ENCODE measurements at places on chromosomes 7 and 10. TPM values are rescaled to one million over a fixed set of nuclear protein-coding genes. Genes with fewer than 3 reads are reported as not detected.

The ASB4 gene
- total RNA-seq: not detected

The CPXM2 gene
- not detected for total RNA-seq

The ZNF107 gene
- total RNA-seq: 12.9 TPM

The UBTD1 gene
- total RNA-seq: 2.1 TPM

The COMMD3 gene
- total RNA-seq: 64.7 TPM

DNA sequence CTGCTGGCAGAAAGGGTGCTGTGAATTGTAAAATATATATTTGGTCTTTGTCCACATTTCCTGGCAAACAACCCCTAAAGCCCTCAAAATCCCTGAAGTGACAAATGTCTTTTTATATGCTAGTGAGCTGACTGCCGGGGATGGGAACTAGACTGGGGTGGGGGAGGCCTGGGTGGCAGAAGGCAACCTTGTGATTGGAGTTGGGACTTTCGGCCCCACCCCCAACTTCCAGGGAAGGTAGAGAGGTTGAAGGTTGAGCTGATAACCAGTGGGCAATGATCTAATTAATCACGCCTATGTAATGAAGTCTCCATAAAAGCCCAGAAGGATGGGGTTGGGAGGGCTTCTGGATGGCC lies 2.7 kb downstream of the EPHA1 start:
- H3K36me3 ChIP-seq: no peaks in the 10 kb centered on the region
- DNase-seq: no peak
- H3K4me1 ChIP-seq: peaks cover 57% of the 10 kb centered on the region
- H3K27me3 ChIP-seq: no peaks in the 10 kb centered on the region
- no peak overlapping the region for H3K4me3 ChIP-seq
- H3K27ac ChIP-seq: no peak overlapping the region

- H3K27ac ChIP-seq: no peak overlapping the region
- H3K4me1 ChIP-seq: peaks cover 39% of the 10 kb centered on the region
- peaks cover 19% of the 10 kb centered on the region for H3K36me3 ChIP-seq
- DNase-seq: no peak
- H3K27me3 ChIP-seq: no peaks in the 10 kb centered on the region
Measured at GRCh38 chr7:55514546-55515265, 57.6 kb downstream of the VOPP1 start.

- H3K27ac ChIP-seq: no peak overlapping the region
- H3K4me1 ChIP-seq: no peaks in the 10 kb centered on the region
- H3K4me3 ChIP-seq: no peak overlapping the region
- no peaks in the 10 kb centered on the region for H3K27me3 ChIP-seq
Measured at GRCh38 chr7:147199868-147200267, 1083.3 kb downstream of the CNTNAP2 start.

- no peak for DNase-seq
- no peak overlapping the region for H3K27ac ChIP-seq
- no peaks in the 10 kb centered on the region for H3K27me3 ChIP-seq
- H3K36me3 ChIP-seq: no peaks in the 10 kb centered on the region
- no peaks in the 10 kb centered on the region for H3K4me1 ChIP-seq
- no peak overlapping the region for H3K4me3 ChIP-seq
Measured at GRCh38 chr7:46811529-46811928, 770.4 kb downstream of the TNS3 start.

DNA sequence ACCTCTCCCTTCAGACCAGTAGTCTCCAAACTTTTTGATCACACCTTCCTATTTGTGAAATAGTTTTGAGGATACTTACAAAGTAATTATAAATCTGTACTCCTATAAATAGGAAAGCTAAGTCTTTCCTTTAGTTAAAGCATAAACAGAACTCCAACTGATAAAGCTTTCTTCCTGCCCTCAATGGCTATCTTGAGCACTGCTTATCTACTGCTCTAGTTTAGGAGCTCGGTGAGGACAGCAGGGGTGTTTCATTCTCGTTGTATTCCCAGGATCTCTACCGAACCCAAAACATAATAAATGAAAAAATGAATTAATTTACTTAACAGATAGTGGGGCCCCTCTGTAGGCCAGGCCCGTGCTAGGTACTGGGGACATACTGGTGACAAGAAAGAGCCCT lies 17.7 kb downstream of the SORBS1 start:
- H3K27me3 ChIP-seq: no peaks in the 10 kb centered on the region
- no peaks in the 10 kb centered on the region for H3K4me1 ChIP-seq
- DNase-seq: no peak
- no peak overlapping the region for H3K27ac ChIP-seq

GRCh38 chr10:117960345-117960935 lies 86.3 kb downstream of the RAB11FIP2 start:
- DNase-seq: no peak
- no peaks in the 10 kb centered on the region for H3K4me1 ChIP-seq
- H3K36me3 ChIP-seq: no peaks in the 10 kb centered on the region
- no peak overlapping the region for H3K4me3 ChIP-seq
- no peak overlapping the region for H3K27ac ChIP-seq

DNA sequence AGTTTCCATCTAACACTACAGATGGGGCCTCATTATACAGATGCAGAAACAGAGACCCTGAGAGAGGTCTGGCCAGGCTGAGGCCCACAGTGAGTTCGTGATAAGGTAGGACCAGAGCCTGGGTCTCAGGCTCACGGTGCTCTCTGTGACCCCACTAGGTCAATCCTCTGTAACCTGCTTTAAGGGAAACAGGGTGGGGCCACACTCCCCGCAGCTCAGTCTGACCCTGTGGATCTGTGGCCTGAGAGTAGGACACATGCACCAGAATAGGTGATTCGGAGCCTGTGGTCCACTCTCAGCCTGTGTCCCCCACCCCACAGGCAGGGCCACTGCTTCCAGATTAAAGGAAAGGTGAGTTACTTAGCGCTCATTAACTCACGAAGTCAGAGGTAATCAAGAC lies 137.8 kb upstream of the FAM20C start:
- no peak for DNase-seq
- no peak overlapping the region for H3K27ac ChIP-seq
- no peaks in the 10 kb centered on the region for H3K36me3 ChIP-seq
- H3K27me3 ChIP-seq: no peaks in the 10 kb centered on the region

DNA sequence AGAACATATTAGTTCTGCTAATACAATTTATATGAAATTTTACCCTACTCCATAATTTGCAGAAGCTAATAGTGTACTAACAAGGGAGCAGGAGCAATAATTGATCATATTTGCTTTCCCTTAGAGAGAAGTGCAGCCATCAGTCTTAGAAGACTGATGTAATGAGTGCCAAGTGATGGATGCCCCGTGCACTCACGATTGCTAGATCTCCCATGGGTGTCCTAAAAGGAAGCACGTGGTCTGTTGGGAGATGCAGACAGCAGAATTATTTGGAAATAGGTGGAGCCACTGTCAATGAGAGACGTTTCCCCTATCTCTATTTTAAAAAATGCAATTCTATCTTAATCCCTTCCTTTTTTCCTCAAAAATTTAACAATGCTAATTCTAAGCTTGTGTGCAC lies 772.2 kb upstream of the C7orf33 start:
- no peaks in the 10 kb centered on the region for H3K4me1 ChIP-seq
- H3K27me3 ChIP-seq: no peaks in the 10 kb centered on the region
- H3K4me3 ChIP-seq: no peak overlapping the region
- H3K36me3 ChIP-seq: no peaks in the 10 kb centered on the region

DNA sequence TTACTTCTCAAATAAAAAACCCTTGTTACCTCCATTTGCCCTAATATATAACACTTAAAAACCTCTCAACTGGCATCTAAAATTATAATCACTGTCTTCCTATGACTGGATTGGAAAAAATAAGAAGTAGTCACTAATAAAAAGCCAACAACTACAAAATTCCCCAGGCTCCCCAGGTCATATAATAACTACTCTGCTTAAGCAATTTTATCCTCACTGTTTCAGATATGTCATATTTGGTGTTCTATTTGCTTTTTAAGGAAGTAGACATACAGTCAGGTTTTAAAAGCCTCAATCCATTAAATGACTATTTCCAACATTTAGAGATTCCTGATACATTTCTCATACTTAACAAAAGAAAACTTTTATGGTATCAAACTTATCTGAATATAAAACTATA lies 2.4 kb downstream of the H2AZ2 start:
- DNase-seq: no peak
- peak overlapping the region; percentile 50 for H3K27ac ChIP-seq
- H3K4me1 ChIP-seq: peaks cover 50% of the 10 kb centered on the region

DNA sequence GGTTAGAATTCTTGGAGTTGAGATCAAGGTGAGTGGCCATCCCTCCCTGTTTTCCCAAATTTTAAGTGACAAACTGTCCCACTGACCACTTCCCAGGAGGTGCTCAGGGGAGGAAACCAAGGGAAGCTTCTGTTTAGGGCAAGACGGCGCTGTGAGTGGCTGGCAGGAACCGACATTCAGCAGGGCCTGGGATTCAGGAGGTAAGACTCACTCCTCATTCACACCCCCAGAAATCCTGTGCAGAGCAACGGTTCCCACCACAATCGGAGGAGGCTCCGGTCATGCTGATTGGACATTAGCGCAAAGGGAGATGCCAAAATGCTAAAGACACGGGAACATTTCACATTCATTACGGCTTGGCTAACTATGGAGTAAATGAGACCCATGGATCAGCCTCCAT lies 200.9 kb downstream of the GRID1 start:
- no peaks in the 10 kb centered on the region for H3K36me3 ChIP-seq
- DNase-seq: no peak
- H3K27me3 ChIP-seq: peaks cover under 1% of the 10 kb centered on the region
- no peak overlapping the region for H3K4me3 ChIP-seq
- H3K27ac ChIP-seq: no peak overlapping the region
